ENCODE measurements at places on chromosomes 6 and 20.

DNA sequence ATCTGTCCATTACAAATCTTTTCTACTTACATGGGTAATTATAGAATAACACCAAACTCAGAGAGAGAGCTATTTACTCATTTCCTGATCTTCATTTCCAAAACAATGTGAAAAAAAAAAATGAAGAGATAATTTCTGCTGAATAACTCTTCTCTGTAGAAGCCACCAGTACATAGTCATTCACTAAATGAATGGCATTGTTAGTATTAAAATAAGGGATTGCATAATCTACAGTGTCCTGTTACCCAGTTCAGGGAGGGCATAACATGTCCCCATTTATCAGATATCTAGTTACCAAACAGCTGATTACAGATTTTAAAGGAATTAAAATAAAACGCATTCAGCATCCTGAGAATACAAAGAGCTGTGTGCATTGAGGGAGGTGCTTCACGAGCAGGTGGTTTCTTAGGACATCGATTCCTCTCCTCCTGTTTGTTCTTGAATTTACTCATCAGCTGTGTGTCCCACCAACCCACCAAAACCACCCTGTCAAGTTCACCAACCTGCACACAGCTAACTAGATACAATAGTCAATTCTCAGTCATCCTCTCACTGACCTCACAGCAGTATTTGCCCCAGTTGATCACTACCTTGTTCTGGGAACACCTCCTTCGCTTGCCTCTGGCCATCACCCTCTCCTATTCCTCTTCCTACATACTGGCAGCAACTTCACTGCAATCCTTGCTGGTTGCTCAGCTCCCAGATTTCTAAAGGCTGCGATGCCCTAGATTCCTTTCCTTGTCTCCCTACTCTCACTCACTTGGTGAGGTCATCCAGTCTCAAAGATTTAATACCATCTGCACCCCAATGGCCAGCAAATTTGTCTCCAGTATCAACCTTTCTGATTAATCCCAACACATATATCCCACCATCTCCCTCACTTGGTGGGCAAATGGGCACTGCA lies 18.7 kb downstream of the CNKSR3 start:
- no peak overlapping the region for H3K4me3 ChIP-seq
- DNase-seq, result no peak
- peaks cover 14% of the 10 kb centered on the region for H3K4me1 ChIP-seq
- no peak overlapping the region for H3K27ac ChIP-seq
- no peaks in the 10 kb centered on the region for H3K27me3 ChIP-seq
- no peaks in the 10 kb centered on the region for H3K36me3 ChIP-seq

DNA sequence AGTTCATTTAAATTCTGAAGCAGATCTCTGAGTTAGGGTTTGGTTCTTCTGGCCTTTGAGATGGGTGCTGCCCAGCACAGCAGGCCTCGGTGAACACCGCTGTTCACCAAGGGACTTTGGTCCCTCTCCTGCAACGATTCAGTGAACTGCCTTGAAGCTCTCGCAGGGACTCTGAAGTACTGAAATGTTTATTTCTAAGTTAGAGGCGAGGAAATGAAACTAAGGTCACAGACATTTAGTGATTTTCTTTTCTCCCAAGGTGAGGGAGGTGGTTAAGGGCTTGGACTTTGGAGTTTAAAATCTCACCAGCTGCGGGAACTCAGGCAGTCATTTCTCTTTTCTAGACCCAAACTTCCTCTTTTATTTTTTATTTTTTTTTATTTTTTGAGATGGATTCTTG lies 26.2 kb downstream of the E2F3 start:
- H3K36me3 ChIP-seq, result peaks cover 3% of the 10 kb centered on the region
- H3K4me3 ChIP-seq, result no peak overlapping the region

GRCh38 chr20:47940101-47940813 lies 155.0 kb upstream of the SULF2 start:
- H3K4me1 ChIP-seq, result peaks cover 6% of the 10 kb centered on the region
- no peak overlapping the region for H3K27ac ChIP-seq
- no peak overlapping the region for H3K4me3 ChIP-seq
- H3K27me3 ChIP-seq, result no peaks in the 10 kb centered on the region

GRCh38 chr20:14992961-14993360 lies 655.5 kb upstream of the FLRT3 start:
- H3K36me3 ChIP-seq, result no peaks in the 10 kb centered on the region
- DNase-seq, result no peak
- H3K27ac ChIP-seq, result no peak overlapping the region
- H3K4me1 ChIP-seq, result no peaks in the 10 kb centered on the region
- no peaks in the 10 kb centered on the region for H3K27me3 ChIP-seq

- H3K27ac ChIP-seq, result no peak overlapping the region
- H3K27me3 ChIP-seq, result no peaks in the 10 kb centered on the region
- no peak overlapping the region for H3K4me3 ChIP-seq
- H3K4me1 ChIP-seq, result peaks cover 4% of the 10 kb centered on the region
- no peaks in the 10 kb centered on the region for H3K36me3 ChIP-seq
- no peak for DNase-seq
Measured at GRCh38 chr6:81787313-81788068, 35.0 kb upstream of the TENT5A start.

GRCh38 chr6:140434761-140435160 lies 1060.3 kb upstream of the CITED2 start:
- peaks cover 3% of the 10 kb centered on the region for H3K36me3 ChIP-seq
- no peak for DNase-seq
- no peaks in the 10 kb centered on the region for H3K27me3 ChIP-seq
- no peak overlapping the region for H3K27ac ChIP-seq
- peaks cover 13% of the 10 kb centered on the region for H3K4me1 ChIP-seq

DNA sequence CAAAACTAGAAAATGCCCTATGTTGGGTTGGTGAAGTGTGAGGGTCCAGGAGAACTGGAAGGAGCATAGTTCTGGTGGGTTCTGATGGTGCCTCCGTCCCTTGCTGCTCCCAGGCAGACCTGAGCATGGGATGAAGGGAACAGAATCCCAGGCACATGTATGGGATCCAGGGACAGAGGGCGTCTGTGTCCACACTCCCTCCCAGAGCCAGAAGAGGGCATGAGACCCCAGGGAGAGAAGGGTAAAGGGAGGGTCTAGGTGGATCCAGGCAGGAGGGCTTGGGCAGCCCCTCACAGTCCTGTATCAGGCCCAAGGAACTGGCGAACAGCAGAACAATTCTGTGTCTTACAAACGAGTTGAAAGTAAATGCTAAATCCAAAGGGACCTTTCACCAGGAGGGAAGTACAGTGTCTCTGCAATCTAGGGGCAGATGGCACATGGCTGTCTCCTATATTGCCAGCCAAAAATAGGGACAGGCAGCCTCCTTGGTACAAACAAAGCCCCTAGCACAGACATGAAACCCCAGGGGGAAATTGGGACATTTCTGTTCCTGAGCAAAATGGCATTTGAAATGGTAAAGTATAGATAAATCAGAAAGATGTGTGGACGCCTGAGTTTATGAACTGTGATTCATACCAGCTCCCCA lies 2.5 kb upstream of the BPIFA1 start:
- H3K27ac ChIP-seq, result no peak overlapping the region
- H3K36me3 ChIP-seq, result no peaks in the 10 kb centered on the region
- H3K4me1 ChIP-seq, result no peaks in the 10 kb centered on the region

DNA sequence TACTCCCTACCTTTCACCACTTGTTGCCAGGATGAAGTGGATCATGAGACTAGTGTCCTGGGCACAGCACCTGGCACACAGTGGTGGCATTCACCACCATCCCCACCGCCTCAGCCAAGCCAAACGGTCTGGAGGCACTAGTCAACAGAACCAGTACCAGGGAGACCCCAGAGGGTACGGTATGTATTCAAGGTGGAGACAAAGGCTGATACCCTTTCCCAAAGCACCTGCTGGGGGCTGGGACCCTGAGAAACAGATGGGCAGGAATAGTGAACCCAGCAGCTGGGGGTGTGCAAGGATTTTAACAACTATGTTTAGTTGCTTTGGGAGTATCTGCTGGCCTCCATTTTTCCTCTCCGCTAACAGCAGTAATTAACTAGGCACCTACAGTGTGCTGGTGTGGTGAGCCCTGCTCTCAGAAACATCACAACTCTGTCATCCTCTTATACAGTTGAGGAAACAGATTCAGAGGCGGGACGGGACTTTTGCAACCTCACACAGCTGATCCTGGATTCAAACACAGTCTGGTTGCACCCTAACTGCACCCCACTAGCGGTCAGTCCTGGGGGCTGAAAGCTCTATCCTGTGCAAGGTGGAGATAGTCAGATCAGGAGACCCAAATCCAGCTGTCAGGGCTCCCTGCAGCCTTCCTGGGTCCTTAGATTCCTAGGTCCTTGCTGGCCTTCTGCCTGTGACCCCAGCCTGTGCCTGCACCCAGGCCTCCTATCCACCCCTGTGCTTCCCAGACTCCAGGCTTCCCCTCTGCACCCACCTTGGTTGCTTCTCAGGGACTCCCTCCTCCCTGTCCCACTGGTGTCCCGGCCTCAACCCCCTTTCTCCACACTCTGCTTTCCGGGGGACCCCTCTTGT lies 1.2 kb downstream of the SNTA1 start:
- no peak for DNase-seq
- peak overlapping the region; percentile 79 for H3K4me3 ChIP-seq
- no peaks in the 10 kb centered on the region for H3K36me3 ChIP-seq
- H3K4me1 ChIP-seq, result peaks cover 16% of the 10 kb centered on the region
- no peak overlapping the region for H3K27ac ChIP-seq
